ENCODE measurements at places on chromosomes 1 and 21.

DNA sequence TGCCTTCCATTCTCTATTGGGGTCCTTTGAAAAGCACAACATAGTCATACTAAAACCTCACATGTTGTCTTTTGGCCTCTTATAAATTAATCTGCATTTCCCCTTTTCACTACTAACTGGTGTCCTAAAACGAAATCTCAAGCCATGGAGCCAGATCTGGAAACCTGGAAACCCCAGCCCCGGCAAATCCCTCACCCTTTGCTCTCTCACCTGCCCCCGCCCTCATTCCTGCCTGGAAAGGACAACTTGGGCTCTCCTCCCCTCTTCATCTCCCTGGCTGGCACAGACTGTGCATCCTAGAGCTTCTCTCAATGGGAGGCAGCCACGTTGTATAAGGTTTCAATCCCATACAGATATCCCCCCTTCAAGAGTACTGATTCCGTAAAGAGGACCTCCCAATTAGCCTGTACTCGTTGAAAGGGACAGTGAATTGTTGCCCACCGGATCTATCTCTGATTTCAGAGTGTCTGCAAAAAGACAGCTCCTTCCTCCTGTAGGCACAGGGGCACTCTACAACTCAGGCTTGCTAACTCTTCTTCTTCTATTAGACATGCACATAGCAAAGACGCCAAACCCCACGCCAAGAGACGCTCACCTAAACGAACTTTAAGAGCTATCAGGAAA, 1.4 kb downstream of the DUSP10 start:
- no peak for DNase-seq

GRCh38 chr21:45522986-45523385, 19.3 kb downstream of the SLC19A1 start:
- no peak for DNase-seq

GRCh38 chr1:22077728-22078127, 25.2 kb downstream of the CDC42 start:
- DNase-seq, result no peak

DNA sequence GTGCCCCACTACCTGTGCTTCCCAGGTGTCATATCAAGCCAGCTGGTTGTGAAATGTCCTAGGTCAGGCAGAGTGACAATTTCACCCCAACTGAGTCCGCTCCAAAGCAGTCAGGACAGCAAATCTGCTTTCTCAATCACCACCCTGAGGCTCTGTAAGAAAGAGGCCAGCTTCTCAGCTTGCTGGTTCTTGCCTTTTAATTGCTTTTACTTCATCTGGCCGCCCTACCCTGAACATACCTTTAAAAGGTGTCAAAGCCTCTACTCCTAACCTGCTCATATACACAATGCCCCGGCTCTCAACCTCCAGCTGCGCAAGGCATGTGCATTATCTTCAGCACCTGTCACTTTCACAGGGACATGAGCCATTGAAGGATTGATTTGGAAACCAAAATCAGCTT, 581.6 kb downstream of the NPHP4 start:
- no peak for DNase-seq

DNA sequence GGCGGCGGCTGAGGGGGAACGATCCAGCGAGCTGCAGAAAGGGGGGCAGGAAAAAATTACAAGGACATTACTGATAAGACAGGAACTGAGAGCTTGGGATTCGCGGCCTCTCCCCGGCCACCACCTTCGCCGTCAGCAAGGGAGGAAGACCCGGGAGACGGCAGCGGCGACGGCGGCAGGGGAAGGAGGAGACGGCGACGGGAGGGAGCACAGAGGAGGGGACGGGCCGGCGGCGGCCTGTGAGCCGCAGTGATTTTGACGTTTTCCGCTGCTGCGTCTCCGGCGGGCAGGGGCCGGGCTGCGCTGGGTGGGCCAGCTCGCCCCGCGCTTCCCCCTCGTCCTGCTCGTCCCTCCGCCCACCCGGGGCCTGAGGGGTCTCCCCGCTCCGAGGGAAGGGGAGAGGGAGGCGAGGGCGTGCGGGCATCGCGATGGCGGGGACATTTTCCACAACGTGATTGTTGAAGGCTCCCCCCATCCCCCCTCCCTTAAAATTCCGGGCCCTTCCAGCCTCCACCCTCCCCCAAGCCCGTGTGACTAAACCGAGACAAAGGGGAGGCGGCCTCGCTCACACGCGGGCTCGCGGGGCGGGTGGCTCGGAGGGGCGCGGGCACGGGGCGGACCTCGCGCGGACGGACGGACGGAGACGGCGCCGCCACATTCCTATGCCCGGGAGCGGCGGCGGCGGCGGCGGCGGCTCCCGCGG, 407 bp downstream of the CAMSAP2 start:
- DNase-seq, result peak; percentile 7

GRCh38 chr1:46401154-46401913, 7.2 kb downstream of the FAAH start:
- DNase-seq, result no peak

- DNase-seq, result peak; percentile 16
Observed at GRCh38 chr1:76023669-76024435, 50.7 kb upstream of the ST6GALNAC3 start.

- DNase-seq, result peak; percentile 1
Observed at GRCh38 chr1:96475903-96476302, 245.7 kb upstream of the PTBP2 start.

DNA sequence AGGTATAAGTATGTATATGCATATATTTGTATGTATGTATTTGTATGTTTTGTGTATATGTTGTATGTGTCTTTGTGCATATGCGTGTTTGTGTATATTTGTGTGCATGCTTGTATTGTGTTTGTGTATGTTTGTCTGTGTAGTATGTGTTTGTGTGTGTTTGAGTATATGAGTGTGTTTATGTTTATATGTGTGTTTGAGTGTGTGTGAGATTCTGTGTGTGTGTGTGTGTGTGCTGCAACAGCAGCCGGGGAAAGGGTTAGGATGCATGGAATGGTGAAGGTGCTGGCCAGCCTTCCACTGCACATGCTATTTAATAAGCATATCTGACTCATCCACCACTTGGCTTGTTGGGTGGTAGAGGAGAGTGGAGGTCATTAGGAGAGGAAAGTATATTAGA, 46.6 kb upstream of the RAB4A start:
- no peak for DNase-seq

DNA sequence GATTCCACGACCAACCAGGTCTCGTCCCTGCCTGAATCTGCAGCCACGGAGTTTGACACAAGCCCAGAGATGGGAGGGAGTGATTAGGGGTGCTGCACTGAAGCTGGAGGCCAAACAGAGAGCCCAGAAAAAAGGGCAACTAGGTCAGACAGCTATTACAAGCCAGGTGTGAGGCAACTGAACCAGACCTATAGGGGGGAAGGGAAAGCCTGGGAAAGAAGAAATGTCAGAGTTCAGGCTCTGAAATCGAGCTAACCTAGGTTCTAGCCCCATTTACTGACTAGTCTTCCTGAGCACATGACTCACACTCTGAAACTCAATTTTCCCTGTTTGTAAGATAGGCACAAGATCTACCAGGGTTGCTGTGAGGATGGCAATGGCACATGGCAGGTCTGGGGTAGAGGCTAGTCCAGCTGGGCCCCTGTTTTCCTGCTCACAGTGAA, 1.7 kb downstream of the DHCR24 start:
- no peak for DNase-seq

DNA sequence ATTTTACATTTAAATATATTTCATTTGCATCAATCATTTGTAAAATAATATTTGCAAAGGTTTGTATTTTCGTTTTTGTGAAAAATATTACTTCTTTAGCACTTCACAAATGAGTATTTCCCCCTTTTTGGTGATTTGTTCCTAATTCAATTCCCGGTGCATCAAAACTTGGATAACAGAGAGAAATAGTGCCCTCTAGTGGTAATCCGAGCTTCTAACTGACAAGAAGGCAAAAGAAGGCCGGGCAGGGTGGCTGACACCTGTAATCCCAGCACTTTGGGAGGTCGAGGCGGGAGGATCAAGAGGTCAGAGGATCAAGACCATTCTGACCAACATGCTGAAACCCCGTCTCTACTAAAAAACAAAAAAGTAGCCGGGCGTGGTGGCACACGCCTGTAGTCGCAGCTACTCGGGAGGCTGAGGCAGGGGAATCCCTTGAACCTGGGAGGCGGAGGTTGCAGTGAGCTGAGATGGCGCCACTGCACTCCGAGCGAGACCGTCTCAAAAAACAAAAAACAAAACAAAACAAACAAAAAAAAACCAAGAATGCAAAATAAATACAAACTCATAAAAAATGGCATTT, 137.7 kb downstream of the COL11A1 start:
- peak; percentile 58 for DNase-seq

DNA sequence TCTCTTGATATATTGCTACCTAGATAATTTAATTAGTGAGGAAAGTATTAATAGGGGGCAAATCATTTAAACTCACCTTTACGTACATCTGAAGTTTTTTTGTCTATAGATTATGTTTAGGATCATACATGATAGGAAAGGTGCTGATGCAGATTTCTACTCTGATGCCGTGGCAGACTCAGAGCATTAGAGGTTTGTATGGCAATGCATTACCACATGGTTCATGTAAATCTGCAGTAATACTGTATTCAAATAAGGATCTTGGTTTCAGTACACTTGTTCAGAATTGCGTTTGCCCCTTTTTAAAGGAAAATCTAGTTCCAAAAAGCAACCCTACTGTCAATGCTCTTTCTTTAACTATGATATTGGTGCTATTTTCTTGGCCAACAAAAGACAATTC, 288.3 kb downstream of the PTPRC start:
- no peak for DNase-seq

DNA sequence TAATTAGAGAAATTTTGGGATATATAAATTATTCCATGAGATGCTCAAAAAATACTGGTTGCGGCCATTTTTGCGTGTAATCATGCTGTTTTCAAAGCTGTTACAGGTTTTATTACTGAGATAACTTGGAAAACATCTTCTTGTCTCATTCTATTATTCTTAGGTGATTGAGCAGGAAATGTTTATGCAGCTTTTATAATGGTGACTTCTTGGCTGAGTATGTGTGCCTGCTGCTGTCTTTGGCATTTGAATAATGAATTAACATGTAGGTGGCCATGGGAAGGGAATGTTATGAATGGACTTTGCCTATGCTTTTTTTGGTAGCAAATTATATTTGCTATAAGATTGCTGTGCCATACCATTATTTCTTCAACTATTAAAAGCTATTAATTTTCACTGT, 52.5 kb downstream of the RASAL2 start:
- no peak for DNase-seq

- no peak for DNase-seq
Observed at GRCh38 chr1:43803646-43804045, 96.3 kb downstream of the ST3GAL3 start.

DNA sequence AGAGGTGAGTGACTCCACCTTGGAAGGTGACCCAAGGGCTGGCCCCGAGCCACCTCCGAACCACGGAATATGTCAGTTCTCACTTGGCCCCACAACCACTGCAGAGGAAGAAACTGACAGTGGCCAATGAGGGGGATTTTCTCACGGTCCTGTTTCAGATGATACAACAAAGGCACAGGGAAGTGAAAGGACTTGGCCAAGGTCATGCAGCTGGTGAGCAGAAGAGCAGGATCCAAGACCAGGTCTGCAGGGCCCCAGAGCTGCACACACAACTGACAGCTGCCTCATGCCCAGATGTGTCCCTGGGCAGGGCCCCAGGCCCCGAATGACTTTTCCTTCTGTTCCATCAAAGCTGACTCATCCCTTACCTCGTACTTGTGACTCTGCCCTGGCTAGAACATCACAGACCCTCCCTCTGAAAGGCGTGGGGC, 25.8 kb upstream of the EVA1B start:
- no peak for DNase-seq

GRCh38 chr1:46303038-46303871, at the start of the genes LRRC41 and UQCRH:
LRRC41 (minus strand) TSS chr1:46303616; CDS start chr1:46303322, 294 bp downstream.
UQCRH (plus strand) TSS chr1:46303698; CDS start chr1:46303767, 69 bp downstream.
- peak; percentile 99 for DNase-seq

GRCh38 chr1:92933459-92933858, 27.8 kb downstream of the DIPK1A start:
- no peak for DNase-seq

GRCh38 chr1:237789619-237790018, 101.1 kb downstream of the ZP4 start:
- no peak for DNase-seq

DNA sequence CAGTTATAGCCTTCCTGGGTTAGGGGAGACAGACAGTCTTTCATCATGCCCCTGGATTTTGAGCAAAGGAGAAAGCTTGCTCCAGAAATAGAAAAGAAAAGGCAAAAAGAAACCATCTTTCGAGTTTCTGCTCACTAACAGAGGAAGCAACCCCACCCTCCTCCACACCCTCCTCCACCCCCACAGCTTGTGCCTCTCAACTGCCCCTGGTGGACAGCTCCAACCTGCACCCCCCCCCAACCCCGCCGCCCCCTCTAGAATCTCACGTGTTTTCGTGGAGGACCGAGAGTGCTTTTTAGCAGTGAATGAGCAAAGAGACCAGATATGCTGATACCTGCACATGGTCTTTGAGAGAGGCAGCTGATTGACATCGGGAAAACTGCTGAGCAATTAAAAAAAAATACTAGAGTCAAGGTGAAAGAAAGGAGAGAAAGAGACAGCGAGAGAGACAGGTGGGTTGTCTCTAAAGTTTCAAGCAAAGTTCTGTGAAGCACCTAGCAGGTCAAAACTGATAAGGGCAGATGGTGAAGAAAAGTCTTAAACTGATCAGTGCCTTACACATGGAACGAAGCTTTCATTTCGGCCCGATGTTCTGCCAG, 358.3 kb downstream of the KIF26B start:
- DNase-seq, result peak; percentile 15

DNA sequence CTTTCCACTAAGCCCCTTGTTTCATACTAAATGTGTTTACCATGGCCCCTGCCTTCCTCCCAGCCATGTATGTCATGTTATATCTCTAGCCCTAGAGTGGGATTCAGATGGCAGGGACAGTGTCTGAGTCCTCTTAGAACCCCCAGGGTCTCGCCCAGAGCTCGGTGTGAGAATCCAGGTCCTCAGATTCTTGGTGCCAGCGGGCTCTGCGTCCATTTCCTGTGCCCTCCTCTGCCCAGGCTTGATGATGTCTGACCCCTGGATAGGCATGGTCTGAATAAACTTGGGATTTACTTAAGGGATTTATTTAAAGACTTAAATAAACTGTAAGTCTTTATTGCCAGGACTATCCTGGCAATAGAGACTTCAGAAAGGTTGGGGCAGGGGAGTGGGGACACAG, 6.2 kb upstream of the KISS1 start:
- no peak for DNase-seq

- no peak for DNase-seq
Observed at GRCh38 chr1:62317021-62317768, 2.0 kb downstream of the KANK4 start.

- DNase-seq, result no peak
Observed at GRCh38 chr1:37423810-37424209, 50.6 kb upstream of the ZC3H12A start.

DNA sequence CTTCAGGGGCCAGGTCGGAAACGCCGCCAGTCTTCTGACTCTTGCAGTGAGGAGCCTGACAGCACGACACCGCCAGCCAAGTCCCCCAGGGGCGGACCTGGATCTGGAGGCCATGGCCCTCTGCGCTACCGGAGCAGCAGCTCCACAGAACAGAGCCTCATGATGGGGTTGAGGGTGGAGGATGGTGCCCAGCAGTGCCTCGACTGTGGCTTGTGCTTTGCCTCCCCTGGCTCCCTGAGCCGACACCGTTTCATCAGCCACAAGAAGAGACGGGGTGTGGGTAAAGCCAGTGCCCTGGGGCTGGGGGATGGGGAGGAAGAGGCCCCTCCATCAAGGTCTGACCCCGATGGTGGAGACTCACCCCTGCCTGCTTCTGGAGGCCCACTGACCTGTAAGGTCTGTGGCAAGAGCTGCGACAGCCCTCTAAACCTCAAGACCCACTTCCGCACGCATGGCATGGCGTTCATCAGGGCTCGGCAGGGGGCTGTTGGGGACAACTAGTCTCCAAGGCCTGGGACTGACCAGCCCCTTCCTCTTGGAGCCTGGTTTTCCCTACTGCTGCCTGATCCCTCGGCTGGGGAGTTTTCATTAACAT, 8.7 kb downstream of the ZNF687 start:
- no peak for DNase-seq
